ENCODE measurements at places on chromosomes 11 and 22.

DNA sequence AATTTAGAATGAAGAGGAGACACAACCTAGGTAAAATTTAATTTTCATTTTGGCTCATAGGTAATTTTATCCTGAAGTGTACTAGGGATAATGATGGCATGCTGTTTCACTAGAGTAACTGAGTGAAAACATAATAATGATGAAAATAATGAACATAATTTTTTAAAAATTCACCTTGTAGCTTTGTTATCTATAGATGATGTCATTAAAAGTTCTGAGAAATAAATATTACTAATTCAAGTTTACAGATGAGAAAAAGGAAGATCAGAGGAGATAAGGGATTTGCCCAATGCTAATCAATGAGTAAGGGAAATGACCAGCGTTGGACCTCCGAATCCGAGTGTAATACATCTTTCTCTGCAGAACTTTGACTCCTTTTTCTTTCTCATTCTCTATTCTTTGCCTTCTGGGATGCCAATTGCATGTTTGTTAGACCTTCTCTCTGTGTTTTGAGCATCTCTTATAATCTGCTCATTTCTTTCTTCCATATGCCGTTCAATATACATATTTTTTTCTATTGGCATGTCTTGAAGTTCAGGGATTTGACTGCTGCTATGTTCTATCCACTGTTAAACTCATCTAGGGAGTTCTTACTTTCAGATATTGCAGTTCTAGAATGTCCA, 186.5 kb downstream of the SNX19 start:
- no peak for DNase-seq

DNA sequence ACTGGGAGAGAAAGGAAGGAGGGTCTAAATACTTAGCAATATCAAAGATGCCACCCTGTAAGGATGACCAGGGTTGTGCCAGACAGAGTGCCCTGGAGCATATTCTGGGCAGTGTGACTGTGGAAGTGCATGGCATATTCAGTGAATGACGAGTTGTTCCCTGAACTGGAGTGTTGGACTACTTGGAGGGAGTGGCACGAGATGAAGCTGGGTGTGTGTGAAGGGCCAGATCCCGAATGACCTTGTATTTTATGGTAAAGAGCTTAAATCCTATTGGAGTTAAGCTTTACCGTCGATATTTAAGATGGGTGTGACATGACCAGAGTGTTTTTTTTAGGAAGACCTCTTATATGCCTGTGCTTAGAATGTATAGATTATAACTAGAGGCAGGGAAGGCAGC, 48.8 kb downstream of the STIM1 start:
- DNase-seq: no peak

GRCh38 chr11:95764267-95764898, 25.2 kb downstream of the FAM76B start:
- DNase-seq: no peak

DNA sequence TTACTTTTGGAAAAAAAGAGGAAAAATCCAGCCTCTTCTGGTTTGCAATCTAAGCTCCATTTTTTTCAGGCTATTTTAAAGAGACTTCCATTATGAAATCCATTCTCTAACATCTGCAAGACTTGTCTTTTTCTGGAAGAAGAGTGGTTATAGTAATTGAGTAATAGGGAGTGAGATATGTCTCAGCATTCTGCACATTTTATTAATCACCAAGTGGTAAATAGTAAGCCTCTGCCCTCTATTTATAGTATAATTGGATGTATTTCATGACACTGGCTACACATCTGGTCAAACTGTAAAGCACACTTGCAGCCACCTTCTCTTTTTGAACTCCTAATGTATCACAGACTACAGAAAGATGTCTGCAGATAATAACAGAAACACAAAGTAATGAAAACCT, 391.1 kb downstream of the ETS1 start:
- DNase-seq: no peak

DNA sequence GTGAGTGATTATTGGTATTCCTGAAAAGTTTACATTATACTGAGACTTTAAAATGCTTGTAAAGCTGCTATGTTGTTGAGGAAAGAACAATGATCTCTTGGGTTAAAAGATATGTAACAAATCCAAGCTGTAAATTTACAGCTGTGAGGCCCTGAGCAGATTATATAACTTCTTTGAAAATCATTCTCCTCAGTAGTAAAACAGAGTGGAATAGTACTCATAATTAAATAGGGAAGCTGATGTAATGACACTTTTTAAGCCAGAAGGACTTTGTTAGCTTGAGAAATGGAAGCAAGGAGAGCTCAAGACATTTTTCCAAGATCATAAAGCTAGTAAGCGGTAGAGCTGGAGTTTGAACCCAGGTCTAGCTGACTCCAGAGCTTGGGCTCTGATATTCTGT, 363.9 kb downstream of the TMEM135 start:
- no peak for DNase-seq

GRCh38 chr11:57508341-57509170, 6.9 kb downstream of the SLC43A1 start:
- DNase-seq: no peak

GRCh38 chr11:71324788-71325417, 72.5 kb upstream of the SHANK2 start:
- DNase-seq: no peak

GRCh38 chr22:32806296-32806695, 4.8 kb downstream of the TIMP3 start:
- DNase-seq: no peak

GRCh38 chr22:36864454-36865215, 3.8 kb downstream of the NCF4 start:
- DNase-seq: no peak

GRCh38 chr11:2830030-2830812, 55.4 kb downstream of the CDKN1C start:
- DNase-seq: no peak

DNA sequence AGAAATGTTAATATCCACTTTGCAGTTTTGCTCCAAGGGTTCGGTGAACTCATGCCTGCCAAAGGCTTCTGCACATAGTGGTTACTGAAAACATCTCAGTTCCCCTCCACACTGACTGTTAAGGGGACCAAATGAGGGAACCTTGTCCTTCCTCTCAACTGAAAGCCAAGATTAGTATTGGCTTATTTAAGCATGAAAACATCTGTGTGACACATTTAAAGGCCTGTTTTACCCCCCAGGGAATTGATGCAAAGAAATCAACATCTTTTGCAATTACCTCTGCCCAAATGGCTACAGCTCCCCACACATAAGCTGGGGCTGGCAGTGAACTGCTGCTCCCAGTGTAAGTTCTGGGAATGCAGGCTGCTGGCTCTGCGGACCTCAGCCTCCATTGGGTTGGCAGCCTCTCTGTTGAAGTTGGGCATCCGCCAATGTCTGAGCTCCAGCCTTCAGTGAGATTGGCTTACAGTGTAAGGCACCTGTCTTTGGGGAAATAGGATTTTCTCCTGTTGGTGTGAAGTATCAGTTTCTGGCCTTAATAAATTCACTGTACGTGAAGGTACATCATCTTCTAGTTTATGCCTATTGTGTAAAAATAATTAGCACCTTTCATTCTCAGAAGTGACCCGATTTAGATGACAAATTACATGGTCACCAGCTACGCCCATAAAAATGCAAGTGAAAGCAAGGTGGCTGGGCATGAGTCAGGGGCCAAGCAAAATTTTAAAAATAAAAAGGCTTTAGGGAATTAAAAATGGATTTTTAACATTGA, 213.4 kb upstream of the SYN3 start:
- no peak for DNase-seq

DNA sequence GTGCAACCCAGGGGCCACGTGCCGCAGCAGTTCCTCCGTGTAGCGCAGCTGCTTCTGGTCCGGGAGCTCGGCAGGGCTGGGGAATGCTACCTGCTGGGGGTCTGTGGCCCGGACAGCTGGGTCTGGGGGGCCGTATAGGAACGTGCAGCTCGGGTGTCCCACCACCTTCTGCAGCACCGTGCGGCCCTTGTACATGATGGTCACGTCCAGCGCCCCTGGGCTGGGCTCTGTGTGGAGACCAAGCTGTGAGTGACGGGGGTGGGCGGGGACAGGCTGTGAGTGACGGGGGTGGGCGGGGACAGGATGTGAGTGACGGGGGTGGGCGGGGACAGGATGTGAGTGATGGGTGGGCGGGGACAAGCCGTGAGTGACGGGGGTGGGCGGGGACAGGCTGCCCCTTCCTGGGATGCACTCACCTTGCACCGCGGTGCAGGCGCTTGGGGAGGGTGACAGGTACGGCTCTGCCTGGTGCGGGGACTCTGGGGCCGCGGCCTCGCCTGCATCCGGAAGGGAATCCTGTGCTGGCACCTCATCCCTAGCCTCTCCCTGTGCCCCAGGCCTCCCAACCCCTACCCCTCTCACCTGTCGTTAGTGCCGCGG, 2.3 kb downstream of the IRF7 start:
- no peak for DNase-seq

GRCh38 chr22:36343720-36344105, 44.1 kb downstream of the MYH9 start:
- no peak for DNase-seq

GRCh38 chr11:113908098-113908497, 3.5 kb downstream of the HTR3B start:
- DNase-seq: no peak

GRCh38 chr11:128488471-128488870, 98.9 kb downstream of the ETS1 start:
- DNase-seq: peak; percentile 30

- no peak for DNase-seq
These were observed 149.8 kb downstream of the MPPED1 start for GRCh38 chr22:43561415-43562178.

DNA sequence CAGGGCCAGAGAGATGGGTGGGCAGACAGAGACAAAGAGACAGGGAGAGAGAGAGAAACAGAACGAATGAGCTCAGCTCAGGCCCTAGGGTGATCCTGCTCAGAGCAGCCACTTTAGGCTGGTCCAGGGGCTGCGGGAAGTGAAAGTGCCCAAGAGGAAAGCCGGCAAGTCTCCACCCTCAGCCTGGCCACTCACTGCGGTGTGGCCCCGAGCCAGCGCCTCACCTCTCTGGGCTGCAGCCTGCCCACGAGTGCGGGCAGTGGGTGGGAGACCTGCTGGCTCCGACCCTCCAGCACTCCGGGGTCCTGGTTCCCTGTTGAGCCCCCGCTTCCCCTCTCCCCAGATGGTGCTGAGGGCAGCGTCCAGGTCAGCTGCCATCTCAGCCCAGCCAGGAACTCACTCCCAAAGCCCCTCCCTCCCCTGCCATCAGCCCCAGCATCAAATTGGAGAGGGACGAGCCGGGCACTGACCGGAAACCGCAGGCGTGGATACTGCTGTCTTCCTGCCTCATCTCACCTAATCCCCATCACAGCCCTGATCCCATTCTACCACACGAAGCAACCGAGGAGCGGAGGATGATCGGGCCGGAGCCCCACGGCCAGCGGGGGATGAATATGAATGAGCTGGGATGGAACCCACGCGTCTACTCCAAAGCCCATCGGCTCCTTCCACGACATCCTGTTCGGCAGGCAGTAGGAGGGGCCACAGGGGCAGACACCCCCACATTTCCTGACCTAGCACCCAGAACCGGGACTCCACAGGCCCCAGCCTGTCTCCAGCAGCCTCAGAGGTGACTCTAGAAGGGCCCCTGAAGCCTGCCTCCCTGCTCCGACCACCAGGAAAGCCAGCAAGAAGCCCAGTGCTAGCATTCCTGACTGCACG, 16.9 kb downstream of the ELFN2 start:
- DNase-seq: no peak

GRCh38 chr22:39703928-39704639, 133.5 kb downstream of the CACNA1I start:
- DNase-seq: no peak

GRCh38 chr11:130428316-130429119, at the start of gene ADAMTS8:
Gene ADAMTS8 (minus strand): TSS chr11:130428609. CDS start chr11:130428286, 323 bp downstream.
- DNase-seq: no peak

DNA sequence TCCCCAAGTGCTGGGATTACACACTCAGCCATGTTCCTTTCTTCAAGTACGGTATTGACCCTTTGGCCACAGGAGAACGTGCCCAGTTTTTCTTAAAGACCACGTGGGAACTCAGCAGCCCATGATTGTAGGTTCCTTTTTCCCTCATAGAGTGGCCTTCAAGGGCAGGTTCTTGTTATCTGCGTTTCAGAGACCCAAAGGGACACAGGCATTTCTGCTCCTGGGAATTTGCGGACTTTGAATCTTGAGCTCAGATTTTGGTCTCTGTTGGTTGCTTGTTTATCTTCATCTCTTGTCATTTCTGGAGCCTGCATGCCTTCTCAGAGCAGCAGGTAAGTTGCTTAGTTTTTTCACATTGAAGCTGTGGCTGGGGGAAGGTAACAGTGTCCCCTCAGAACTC, 12.0 kb downstream of the MARK2 start:
- no peak for DNase-seq

DNA sequence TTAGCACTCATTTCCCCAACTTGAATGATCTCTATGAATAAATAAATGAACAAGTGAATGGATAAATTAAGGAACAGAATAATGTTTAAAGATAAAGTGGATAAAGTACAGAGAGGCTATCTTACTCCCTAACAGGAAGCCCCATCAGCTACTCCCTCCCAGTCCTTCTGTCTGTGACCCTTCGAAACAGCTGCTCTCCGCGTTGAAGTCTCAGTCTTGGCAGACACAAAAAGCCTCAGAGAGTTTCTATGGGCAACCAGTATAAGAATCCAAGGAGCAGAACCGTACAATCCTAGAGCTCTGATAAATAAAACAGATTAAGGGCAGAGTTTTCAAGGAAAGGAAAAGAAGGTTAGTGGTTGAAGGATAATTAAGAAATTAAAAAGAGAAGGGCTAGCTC, 35.0 kb downstream of the GUCY1A2 start:
- DNase-seq: no peak

GRCh38 chr11:5966958-5967357, 1.3 kb downstream of the OR56A5 start:
- no peak for DNase-seq

DNA sequence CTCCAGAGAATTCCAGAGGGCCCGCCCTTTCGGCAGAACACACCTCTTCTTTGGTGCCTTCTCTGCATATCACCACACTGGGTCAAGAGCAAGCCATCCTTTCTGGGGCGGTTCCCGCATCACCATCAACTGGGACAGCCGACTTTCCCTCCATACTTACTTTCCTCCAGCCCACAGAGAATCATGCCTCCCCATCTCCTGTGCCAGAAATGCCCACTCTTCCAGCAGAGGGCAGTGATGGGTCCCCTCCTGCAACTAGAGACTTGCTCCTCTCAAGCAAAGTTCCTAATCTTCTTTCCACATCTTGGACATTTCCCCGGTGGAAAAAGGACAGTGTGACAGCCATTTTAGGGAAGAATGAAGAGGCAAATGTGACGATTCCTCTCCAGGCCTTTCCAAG, 157.7 kb downstream of the C11orf91 start:
- peak; percentile 48 for DNase-seq

Data from HL-60 (cell line).